ENCODE measurements at places on chromosomes 3 and 15. TPM values are rescaled to one million over a fixed set of nuclear protein-coding genes. Genes with fewer than 3 reads are reported as not detected.

GP5 gene
- under 0.01 TPM for total RNA-seq

ERC2 gene
- 126 TPM for total RNA-seq

CILP gene
- 0.23 TPM for total RNA-seq

MINAR1 gene
- 41.8 TPM for total RNA-seq

LDHAL6B gene
- not detected for total RNA-seq

A4GNT gene
- total RNA-seq: not detected

CAPN7 gene
- total RNA-seq: 51.0 TPM

FOXB1 gene
- 2.1 TPM for total RNA-seq
